ENCODE measurements at places on chromosomes 12 and 14. TPM values are rescaled to one million over a fixed set of nuclear protein-coding genes. Genes with fewer than 3 reads are reported as not detected.

DNA sequence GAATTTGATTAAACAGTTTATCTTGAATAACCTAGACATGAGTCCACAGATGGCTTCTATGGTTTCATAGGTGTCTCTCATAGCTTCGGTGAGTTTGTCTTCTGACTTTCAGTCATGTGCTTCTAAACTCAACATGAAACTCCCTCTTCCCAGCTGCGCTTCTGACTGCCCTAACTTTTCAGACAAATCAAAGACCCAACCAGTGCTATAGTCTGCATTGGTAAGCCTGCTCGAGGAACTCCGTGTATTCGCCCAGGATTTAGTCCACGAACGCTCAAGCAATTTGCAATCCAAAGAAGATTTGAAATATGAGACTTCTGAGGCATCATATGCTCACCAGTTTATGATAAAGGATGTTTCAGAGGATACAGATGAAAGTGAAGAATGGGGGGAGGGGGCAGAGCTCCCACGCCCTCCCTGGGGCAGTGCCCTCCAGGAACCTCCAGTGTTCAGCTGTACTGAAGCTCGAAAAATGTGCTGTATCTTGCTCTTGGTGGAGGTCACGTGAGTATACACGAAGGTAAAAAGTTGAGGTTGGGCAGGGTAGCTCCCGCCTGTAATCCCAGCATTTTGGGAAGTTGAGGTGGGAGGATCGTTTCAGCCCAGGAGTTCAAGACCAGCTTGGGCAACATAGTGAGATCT, 5.2 kb upstream of the RILPL2 start:
- no peak for DNase-seq
- H3K27me3 ChIP-seq, result peaks cover 16% of the 10 kb centered on the region
- H3K4me3 ChIP-seq, result no peak overlapping the region
- no peak overlapping the region for H3K27ac ChIP-seq
- peaks cover 3% of the 10 kb centered on the region for H3K4me1 ChIP-seq

DNA sequence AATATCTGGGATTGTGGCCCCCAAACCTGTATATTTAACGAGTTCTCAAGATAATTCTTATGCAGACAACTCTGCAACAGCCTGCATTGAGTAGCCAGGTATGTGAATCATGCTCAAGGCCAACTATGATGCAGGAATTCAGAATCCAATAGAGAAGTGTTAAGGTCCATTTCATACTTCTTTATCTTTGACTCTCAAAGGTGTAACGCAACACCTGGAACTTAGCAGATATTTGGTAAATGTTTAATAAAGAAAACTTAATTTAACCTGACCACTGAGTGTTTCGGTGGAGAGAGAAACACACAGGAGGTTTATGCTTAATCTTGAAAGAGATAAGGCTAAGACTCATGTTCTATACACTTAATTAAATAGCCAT, 156.5 kb upstream of the PLEKHG7 start:
- H3K36me3 ChIP-seq, result peaks cover 2% of the 10 kb centered on the region
- H3K4me3 ChIP-seq, result no peak overlapping the region
- H3K27me3 ChIP-seq, result no peaks in the 10 kb centered on the region
- H3K4me1 ChIP-seq, result peaks cover 23% of the 10 kb centered on the region
- no peak overlapping the region for H3K27ac ChIP-seq

Gene FAM181A
- not detected for total RNA-seq

GRCh38 chr14:51849097-51849496, 11.3 kb upstream of the GNG2 start:
- H3K4me1 ChIP-seq, result peaks cover 27% of the 10 kb centered on the region
- H3K27ac ChIP-seq, result no peak overlapping the region
- H3K27me3 ChIP-seq, result peaks cover 3% of the 10 kb centered on the region

- no peaks in the 10 kb centered on the region for H3K4me1 ChIP-seq
- no peak overlapping the region for H3K4me3 ChIP-seq
- H3K27me3 ChIP-seq, result no peaks in the 10 kb centered on the region
- H3K27ac ChIP-seq, result no peak overlapping the region
These were observed 6.0 kb upstream of the IRF9 start for GRCh38 chr14:24155100-24155499.

Gene BBS10
- 8.2 TPM for total RNA-seq

Data from WTC11 (cell line).